ENCODE measurements at places on chromosomes 3 and 15. TPM values are rescaled to one million over a fixed set of nuclear protein-coding genes. Genes with fewer than 3 reads are reported as not detected.
A peak's percentile ranks its signal among the peaks of the same experiment; 100 is the strongest.

The TRPM1 gene
- not detected for total RNA-seq

The FRMD4B gene
- 77.7 TPM for total RNA-seq

The FYTTD1 gene
- total RNA-seq = 59.3 TPM

The WDR82 gene
- 71.8 TPM for total RNA-seq

The DLL4 gene
- 75.8 TPM for total RNA-seq

The CD80 gene
- total RNA-seq = not detected

The TNNC1 gene
- not detected for total RNA-seq

The CCRL2 gene
- total RNA-seq = 3.9 TPM

The C3orf20 gene
- total RNA-seq = not detected

The CTDSPL gene
- 43.2 TPM for total RNA-seq

The ITIH1 gene
- not detected for total RNA-seq

The CYP8B1 gene
- not detected for total RNA-seq

The GOLGA6B gene
- total RNA-seq = not detected

The DOCK3 gene
- total RNA-seq = 0.16 TPM

DNA sequence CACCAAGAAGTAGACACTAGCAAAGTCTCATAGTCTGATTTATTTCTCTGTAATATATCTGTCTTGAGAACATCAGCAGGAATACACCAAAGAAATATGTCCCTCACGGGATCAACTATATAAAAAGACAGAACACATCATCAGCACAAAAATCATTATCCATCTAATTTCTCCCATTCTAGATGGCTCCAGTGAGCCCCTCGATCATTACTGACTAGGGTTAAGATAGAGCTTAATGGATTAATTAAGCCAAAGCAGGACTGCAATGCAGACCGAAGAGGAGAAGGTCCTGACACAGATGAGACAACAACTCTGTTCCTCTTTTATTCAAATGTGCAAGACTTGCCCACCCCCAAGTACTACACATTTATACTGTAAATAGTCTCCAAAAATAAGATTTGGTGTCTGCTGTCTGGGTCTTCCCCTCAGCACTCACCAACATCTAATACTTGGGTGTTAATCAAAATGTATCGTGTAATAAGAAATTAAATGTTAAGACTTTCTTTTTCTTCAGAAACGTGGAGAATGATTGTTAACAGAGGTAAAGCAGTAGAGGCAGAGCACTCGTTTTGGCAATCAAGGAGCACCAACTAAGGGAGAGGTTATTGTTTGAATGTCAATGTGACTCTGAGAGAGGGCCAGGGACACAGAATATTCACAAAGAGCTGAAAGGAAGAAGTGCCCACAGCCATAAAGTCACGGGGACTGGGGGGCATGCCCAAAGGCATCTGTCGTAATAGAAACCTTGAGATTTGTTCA lies 133.6 kb downstream of the TIGIT start:
- DNase-seq = no peak

DNA sequence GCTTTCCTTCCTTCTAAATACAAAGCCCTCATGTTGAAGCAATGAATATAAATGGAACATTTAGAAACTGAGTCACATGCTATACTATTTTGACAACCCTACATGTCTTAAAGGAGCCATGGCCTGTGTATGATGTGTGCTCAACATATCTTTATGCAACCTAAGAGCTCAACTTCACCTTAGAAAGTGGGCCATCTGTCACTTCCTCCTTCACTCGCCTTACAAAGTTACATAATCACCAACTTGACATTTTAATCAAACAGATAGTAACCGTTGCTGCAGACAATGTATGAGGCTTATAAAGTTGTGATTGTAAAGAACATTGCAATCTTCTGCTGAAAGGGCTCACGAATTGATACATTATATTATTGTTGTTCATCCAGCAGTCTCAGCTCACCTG lies 163.6 kb downstream of the SERPINI1 start:
- no peak for DNase-seq

DNA sequence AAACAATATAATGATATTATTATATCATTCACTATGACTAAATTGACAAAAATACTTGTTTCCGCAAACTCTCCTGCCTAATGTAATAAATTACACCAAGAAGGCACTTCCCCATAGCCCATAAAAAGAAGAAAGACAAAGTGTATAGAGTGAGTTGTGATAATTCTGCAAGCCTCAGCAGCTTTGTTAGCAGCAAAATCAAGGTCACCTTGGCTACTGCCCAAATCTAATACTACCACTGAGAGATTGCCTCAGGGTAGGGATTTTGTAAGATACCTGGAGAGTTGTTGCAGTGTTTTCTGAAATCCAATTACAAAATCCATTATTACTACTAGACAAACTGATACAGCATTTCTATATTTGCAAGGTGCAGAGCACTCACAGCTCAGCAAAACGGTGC lies 503.5 kb downstream of the FGF12 start:
- no peak for DNase-seq

DNA sequence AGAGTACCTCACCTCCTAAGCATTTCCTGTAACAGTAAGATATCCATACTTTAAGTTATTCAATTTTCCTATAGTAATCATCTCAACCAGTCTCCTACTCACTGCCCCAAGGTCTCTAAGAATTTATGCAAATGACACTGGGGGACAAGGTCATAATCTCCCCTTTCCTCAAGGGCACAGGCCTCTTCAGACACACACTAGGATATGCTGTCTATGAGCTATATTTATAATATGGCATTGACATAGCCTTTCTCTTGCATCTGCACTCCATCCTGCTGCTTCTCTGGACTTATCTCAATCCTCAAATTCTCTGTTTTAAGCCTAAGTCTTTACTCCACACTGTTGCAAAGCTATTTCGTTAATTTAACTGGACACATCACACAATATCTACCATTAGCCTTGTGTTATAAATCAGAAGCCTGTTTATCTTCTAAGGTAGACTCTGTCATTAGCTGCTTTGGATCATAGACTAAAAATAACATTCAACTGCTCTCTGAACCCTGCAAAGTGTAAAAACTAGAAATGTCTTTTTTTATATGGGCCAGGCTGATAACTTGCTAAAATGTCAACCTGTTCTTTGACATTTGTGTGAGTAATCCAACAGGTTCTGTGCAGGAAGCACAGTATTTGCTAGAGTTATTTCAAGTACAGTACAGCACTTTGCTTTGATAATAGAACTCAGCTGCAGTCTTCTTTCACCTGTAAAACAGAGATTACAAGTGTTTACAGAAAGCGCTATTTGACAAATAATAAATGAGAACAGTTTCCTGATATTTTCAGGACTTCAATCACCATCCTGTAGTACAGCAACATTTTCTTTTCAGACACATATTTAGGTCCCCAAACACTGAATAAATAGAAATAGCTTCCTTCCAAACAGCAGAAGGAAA lies 17.8 kb upstream of the SEC62 start:
- no peak for DNase-seq

DNA sequence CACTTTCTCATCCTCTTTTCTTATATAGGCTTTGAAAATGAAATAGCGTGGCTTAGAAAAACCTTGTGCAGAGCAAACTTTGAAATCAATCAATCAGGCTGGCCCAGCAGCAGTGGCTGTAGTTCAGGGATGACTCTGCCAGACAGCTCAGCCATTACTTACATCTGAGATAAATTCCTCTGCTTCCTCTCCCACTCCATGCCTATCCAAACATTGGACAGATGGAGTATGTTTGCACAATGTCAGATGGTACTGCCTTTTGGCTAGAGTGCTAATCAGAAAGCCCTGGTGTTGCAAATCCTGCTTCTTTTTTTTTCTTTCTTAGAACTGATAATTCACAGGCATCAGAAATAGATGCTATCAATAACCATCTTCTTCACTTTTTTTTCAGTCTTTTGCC lies 1065.1 kb downstream of the AGBL1 start:
- DNase-seq = no peak

DNA sequence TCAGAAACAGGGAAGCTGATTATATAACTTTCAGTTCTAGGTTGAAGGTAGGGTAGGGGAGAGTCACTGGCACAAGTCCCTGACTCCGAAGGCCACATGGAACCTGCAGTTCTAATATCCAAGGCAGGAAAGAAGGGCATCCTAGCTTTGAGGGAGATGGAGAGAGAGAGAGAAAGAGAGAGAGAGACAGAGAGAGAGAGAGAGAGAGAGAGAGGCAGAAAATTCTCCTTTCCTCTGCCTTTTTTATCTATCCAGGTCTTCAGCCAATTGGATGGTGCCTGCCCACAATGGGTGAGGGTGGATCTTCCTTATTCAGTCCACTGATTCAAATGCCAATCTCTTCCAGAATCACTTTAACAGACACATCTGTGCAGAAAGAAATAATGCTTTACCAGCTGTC lies 35.7 kb upstream of the TMEM45A start:
- no peak for DNase-seq

GRCh38 chr3:123352134-123352554 lies 96.7 kb downstream of the ADCY5 start:
- no peak for DNase-seq

GRCh38 chr3:132522353-132522752 lies 74.7 kb upstream of the ACKR4 start:
- no peak for DNase-seq

DNA sequence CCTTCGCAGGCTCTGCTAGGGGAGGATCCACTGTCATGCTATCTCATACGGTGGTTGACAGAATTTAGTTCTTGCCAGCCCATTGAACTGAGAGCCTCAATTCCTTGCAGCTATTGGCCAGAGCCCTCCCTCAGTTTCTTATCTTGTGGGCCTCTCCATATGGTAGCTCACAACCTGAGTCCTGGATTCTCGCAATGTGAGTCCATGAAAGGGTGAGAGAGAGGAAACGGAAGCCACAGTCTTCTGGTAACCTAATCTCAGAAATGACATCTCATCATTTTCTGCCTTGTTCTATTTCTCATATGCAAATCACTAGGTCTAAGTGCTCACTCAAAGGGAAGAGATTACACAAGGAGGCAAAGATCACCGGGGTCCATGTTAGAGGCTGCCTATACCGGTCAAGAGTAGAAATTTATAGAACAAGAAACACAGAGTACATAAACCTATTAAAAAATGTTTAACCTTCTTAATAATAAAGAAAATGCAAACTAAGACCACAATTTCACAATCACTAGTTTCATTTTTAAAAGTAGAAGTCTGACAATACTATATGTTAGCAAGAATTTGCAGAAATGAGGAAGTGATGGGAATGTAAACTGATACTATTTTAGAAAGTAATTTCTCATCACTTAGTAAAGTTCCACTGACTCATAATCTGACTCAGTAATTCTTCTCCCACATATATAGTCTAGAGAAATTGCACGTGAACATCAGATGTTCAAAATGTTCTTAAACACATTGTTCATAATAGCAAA lies 378.4 kb upstream of the AGTR1 start:
- DNase-seq = no peak

DNA sequence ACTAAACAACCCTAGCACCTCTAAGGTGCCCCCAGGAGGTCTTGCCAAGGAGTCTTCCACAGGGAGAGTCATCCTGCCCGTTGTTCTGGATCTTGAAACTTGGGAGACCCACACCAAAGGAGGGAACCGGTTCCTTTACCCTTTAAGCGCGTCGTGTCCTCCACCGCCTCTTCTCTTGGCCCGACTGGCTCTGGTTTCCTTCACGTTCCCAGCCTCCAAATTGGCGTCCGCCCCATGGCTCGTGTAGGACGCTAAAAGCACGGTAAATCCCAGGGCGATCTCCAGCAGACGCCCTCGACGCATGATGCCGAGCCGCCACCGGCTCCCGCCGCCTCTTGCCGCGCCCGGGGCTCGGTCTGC lies 1.1 kb downstream of the FBN1 start:
- DNase-seq = peak; percentile 55

DNA sequence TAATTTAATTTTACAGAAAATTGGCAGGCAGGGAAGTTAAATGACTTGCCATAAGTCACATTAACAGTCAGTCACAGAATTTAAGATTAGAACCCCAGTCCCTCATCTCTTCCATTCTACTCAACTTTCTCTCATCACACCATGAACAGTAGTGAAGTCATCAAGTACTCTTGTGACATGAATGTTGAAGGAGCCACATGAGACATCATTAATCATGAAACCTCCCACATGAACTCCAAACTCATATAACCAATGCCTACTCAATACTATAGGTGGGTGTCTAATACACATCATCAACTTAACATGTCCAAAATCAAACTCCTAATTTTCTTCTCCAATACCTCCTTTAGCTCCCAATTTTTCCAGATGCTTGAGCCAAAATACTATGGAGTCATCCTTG lies 19.5 kb downstream of the PHC3 start:
- no peak for DNase-seq

DNA sequence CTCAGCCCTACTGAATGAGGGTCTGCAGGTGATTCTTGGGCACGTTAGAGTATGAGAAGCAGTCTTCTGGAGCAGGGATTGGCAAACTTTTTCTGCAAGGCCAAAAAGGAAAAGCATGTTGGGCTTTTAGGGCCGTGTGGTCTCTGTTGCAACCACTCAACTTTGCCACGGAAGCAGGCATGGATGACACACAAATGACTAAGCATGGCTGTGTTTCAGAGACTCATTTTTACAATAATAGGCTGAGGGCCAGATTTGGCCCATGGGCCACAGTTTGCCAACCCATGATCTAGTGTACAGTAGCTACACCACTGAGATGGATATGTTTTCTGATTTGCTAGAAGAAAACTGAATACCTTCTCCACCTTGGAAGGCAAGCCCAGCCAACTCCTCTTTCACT lies 66.1 kb upstream of the PRICKLE2 start:
- DNase-seq = peak; percentile 22

- no peak for DNase-seq
Observed at GRCh38 chr15:96474231-96474664, 143.7 kb downstream of the NR2F2 start.

DNA sequence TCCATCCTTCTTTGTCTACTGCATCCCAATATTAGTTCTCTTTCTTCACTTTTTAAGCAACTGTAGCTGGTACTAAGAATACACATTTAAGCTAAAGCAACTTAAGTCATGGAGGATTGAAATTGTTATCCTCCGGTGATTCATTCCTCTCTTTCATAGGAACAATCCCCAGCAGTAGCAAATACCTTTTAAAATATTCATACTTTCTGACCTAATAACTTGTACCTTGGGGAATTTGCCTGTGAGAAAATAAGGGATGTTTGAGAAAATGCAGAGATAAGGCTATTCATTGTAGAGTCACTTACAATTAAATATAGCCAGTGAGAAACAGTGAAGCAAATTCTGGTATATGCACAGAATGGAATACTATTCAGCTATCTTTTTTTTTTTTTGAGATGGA lies 66.0 kb downstream of the VPS13C start:
- DNase-seq = no peak

- no peak for DNase-seq
Observed at GRCh38 chr3:76789237-76789636, 250.7 kb upstream of the ROBO2 start.

- DNase-seq = no peak
Observed at GRCh38 chr3:105791919-105792786, 76.7 kb downstream of the CBLB start.

- no peak for DNase-seq
Observed at GRCh38 chr3:49273825-49274532, 3.1 kb downstream of the C3orf62 start.

DNA sequence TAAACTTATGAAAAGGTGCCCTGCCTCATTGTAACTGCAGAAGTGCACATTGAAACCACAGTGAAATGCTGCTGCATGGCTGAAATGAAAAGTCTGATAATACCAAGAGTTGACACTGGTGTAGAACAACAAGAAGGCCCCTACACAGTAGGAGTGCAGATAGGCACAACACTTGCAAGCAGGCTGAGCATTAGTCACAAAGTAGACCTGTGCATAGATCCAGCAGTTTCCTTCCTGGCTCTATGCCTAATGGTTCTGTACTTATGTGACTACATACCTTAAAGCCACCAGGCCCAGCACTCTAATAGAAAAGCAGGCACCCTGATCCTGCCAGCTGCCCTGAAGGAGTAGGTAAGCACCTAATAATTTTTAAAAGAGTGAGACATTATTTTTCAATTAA lies 41.8 kb downstream of the PRR23E start:
- no peak for DNase-seq

- DNase-seq = no peak
Observed at GRCh38 chr15:64111679-64112050, 15.9 kb downstream of the SNX1 start.
